ENCODE measurements at places on chromosomes 16 and 17.

DNA sequence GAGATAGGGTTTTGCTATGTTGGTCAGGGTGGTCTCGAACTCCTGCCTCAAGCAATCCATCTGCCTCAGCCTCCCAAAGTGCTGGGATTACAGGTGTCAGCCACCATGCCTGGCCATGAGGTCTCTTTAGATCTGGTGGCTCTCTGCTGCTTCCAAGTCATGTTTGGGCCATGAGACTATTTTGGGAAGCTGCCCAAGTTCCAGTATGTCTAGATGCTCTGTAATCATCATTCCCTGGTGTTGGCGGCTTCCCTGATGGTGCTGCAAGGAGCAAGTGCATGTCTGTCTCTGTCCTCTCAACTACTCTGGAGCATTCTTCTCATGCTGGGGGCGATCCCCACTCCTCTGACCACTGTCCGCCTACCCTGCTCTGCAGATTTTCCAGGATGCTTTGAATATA, 6.4 kb upstream of the ODF4 start:
- DNase-seq = no peak

DNA sequence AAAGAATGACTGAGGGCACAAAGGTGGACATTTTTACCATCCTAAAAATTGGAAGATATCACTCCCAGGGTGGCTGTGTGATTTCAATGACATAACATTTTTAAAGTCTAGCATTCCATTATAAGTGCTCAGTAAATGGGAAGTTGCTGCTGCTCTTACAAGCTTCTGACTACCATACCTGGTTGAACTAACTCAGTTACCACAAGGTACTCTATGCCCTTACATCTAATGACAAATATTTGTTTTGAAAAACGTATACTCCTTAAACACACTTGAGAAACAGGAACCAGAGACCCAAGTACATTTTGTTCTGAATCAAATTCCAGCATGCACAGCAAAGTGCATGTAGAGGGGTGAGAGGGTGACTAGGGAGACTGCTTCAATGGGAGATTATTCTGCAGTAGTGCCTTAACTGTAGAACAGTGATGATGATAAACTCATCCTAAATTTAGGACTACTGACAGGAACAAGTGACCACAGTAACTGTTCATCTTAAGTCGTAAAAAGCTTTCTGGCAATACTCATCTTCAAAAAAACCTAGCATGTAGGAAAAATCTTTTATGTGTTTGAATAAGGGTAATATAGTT, 83.5 kb downstream of the KANSL1 start:
- no peak for DNase-seq

DNA sequence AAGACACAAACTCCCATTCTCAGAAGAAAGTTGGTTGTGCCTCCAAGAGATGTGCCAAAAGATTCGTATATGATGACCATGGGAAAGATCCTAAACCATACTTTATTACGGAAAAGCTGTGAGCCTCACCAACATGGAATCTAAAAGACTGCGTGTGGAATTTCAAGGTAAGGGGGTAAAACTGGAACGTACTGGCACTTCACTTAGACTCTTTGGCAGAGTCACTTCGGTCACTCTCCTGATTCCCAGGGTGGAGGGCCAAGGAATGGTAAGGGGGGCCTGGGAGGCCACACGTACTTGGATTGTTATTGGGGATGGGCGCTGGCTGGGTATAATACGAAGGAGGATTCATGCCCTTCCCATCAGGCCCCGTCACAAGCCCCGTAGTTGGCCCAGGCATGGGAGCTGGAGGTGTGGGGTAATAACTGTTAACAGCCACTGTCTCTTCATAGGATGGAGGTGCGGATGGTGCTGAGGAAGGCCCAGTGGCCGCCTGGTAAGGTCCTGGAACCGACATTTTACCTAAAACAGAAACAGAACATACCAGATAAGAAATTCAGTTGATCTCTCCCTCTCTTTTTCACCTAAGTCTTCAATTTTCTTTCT, 30.4 kb downstream of the LITAF start:
- DNase-seq = no peak

- DNase-seq = peak; percentile 90
Measured at GRCh38 chr16:87963400-87963799, 12.2 kb downstream of the BANP start.

GRCh38 chr16:34078691-34079090, 619.3 kb downstream of the TP53TG3F start:
- DNase-seq = no peak
